ENCODE measurements at places on chromosomes 5 and 9.

GRCh38 chr5:62685221-62685620 is 106.6 kb downstream of the LRRC70 start:
- no peak for DNase-seq

GRCh38 chr5:74608736-74609601 is 31.6 kb downstream of the ENC1 start:
- DNase-seq = no peak

GRCh38 chr5:97096846-97097245 is 45.6 kb downstream of the LIX1 start:
- no peak for DNase-seq

- DNase-seq = no peak
These were observed 12.1 kb downstream of the GALNT10 start for GRCh38 chr5:154202379-154203260.

DNA sequence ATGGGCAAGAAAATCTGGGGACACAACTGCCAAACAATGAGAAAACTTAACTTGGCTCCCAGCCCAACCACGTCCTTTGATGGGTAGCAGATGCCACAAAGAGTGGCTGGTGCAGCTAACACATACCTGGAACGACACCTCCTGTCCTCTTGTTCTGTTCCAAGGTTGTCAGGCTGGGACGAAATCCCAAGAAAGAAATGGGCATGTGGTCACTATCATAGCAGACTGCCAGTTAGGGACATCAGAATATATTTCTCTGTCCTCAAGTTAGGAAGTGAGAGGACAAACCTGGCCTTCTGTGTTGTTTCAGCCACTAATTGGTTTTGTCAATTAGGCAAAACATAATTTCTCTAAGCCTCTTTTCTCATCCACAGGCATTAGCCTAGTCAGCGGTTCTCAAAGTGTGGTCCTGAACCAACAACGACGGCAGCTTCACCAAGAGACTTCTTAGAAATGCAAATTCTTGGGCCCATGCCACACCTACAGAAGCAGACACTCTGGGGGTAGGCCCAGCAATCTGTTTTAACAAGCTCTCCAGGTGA is 63.4 kb downstream of the RAPGEF1 start:
- DNase-seq = no peak

All from stimulated activated CD8-positive, alpha-beta memory T cell treated with anti-CD3 and anti-CD28 coated beads, Interleukin-4, amount 100 ng/mL, for 4 hours (primary cell).